ENCODE measurements at places on chromosomes 12 and 14.
A peak's percentile ranks its signal among the peaks of the same experiment; 100 is the strongest.

- peak; percentile 36 for DNase-seq
Observed at GRCh38 chr14:64465191-64465822, at the start of gene AKAP5. TSS of gene AKAP5 (plus strand) at chr14:64465499. CDS start at chr14:64468395, 2,896 bp downstream.

DNA sequence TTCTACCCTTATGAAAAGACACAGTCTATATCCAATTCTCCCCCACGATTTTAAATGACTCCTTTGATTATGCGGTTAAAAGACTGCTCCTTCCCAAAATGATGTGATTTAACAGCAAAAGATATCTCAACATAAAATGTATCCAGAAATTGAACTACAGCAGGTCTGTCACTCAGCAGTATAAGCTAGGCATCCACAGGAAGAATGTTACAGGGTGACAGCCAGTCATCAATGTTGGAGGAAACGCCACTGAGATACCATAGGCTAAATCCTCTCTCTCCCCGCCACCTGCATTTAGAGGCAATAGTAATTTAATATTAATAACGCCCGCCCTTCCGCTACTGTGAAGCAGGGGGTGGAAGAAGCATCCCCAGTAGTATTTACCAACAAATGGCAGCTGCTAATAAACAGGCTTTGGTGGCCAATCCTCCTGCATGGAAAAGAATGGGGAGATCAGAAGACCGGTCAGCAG, 613 bp downstream of the RECQL start:
- no peak for DNase-seq

DNA sequence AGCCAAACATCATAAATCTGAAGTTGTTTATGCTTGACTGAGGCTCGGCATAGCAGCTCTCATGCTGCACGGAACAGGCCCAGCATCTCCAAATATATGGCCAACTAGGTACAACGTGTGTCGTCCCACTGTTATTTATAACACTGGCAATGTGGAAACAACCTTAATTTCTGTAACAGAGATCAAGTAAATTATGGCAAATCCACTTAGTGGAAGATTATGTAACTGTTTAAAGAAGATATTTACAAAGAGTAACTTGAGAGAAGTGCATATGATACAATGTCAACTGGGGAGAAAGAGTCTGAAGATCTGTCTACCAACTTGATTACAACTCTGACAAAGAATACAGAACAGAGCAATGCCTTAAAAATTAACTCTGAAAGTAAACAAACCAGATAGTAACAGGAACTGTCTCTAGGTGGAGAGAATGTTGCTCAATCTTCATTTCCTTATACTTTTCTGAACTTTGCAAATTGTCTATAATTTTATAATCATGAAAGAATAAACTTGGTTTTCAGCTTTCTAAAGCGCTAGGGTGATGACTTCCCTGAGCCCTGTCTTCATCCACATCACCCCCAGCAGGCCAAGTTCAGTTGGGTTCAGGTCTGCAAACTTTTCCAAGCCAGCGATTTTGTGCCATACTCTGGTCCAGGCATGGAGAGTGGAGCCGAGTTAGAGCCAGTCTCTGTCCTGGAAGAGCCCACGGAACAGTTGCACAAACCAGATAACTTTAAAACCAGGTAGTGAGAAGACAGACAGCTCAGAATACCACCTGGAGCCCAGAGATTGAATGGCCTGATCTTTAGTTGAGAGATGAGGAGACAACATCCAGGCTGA, 44.3 kb upstream of the BDKRB2 start:
- no peak for DNase-seq

DNA sequence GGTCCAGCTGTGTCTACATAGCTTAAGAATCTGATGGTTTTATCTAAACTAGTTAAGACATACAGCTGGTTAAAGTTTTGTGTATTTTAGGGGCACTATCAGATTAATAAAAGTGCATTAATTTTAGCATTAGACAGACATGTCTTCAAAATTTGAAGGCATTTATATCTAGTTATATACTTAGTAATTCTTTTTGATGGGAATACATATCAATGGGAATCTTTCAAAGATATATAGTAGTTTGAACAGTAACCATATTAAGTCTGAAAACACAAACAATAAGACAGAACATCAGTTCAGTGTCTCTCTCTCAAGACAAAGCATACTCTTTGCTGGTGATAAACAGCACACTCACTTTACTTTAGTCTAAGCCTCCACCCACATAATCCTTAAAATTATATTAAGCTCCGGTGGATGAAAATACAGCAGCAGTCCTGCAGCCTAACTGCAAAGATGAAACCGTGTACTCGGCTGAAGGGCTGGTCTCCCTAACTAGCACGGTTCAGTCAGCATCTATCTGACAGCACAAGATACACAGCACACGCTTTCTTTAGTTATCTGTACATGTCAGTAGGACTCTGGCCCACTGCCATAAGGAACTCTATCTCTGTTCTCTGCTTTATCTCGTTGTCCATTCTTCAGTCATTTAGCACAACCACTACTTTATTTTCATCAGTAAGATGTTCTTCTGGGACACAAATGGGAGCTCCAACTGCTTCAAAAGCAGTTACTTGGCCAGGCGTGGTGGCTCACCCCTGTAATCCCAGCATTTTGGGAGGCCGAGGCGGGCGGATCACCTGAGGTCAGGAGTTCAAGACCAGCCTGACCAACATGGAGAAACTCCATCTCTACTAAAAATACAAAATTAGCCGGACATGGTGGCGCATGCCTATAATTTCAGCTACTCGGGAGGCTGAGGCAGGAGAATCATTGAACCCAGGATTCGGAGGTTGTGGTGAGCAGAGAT, 80.5 kb downstream of the MED13L start:
- no peak for DNase-seq

DNA sequence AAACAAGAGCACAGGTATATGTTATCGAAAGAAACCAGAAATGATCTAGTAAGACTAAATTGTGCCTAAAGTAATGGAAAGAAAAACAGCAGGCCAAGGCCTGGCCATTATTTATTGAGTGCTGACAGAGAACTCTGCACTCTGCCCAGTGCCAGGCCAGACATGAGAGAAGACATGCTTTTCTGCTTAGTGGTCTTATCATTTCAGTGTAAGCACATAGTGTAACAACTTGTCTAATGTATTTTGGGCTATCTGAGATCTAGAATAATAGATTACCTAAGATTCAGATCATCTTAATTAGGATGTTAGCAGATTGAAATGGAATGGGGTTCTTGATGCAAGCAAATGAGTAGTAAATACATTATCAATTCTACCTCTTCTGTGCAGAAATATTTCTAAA, 278.3 kb downstream of the AKAP6 start:
- DNase-seq: no peak

DNA sequence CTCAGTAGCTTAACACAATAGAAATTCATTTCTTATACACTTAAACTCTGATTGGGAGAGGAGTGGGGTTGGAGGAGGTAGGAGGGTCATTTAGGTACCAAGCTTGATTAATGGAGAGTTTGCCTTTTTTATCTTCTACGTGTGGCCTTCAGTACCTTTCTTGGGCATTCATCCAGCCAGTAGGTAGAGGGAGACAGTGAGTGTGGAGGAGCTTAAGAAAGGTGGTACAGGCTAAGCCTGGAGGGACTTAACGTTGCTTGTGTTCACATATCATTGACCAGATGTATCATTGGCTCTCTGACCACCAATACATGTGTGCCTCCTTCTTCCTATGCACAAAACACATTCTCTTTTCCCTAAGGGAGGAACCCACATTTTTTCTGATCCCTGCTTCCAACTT, 232.9 kb upstream of the CRY1 start:
- no peak for DNase-seq

GRCh38 chr12:76552343-76552938, 7.1 kb downstream of the OSBPL8 start:
- no peak for DNase-seq

GRCh38 chr14:63632932-63633514, 8.6 kb downstream of the WDR89 start:
- DNase-seq: peak; percentile 24

DNA sequence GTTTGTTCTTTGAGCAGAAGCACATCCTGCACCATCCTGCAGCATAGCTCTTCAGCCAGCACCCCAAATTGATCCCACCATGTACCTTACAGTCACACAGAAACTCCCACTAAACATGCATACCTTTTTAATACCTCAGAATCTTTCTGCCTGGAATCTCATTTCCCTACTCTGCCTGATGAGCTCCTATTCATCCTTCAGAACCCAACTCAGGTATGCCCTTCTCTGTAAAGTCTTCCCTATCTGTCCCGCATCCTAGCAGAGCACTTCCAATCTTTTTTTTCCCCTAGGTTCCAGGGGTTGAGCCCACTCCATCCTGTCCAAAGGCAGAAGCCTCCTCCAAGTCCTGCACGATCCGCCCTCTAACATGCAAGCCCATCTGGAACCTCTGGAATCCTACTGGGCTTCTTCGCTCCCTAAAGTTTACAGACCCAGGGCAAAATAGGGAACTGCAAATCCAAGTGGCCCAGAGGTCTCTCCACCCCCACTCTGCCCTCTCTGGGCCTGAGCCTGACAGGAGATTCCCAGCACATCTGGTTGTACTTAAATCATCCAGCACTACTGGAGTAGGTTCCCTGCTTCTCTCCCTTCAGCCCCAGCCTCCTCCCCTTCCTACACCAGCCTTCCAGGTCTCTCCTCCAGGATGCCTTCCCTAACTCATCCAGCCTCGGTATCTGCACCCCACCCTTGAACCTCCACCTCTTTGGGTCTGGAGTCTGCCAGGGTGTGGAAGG, 4.1 kb upstream of the FIGNL2 start:
- no peak for DNase-seq

GRCh38 chr14:75697386-75697785, 36.3 kb downstream of the TTLL5 start:
- DNase-seq: no peak

DNA sequence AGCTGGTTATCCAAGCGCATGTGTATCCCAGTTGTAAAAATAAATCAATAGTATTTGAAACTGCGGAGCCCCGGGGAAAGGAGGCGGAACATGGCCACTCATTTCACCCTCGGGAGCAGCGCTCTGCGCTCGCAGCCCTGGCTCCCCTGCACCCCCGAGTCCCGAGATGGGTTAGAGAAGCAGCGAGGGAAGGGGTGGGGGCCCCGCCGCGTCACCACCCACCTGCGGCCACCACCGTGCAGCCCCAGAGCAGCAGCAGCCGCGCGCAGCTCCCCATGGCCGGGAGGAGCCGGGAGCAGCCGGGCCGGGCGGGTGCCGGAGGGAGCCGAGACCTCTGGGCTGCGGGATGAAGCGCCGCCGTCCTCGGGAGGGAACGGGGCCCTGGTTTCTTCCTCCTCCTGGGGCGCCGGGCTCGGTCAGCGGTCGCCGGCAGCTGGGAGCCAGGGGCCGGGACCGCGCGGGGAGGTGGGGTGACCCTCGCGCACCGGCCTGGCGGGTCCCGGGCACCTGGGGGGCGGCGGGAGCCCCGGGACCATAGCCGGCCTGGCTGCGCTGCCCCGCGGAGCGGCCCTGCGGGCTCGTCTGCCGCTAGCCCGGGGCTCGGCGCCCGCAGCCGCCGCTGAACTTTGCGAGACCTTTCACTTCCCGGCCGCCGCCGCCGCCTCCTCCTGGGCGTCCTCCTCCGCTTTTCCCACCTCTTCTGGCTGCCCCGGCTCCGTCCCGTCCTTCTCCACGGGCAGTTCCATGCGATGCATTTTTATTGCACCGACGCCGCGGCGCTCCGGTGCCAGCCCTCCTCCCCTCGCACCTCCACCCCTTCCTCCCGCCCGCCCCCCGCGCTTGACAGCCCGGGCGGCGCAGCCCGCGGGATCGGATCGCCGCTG, at the start of gene NTN4:
Gene NTN4, minus strand, starts transcription at position 732 of the 884 bp plus-strand sequence. Its CDS starts 455 bp downstream, at position 277.
- DNase-seq: no peak
